ENCODE measurements at places on chromosomes 13 and 19.
A peak's percentile ranks its signal among the peaks of the same experiment; 100 is the strongest.

DNA sequence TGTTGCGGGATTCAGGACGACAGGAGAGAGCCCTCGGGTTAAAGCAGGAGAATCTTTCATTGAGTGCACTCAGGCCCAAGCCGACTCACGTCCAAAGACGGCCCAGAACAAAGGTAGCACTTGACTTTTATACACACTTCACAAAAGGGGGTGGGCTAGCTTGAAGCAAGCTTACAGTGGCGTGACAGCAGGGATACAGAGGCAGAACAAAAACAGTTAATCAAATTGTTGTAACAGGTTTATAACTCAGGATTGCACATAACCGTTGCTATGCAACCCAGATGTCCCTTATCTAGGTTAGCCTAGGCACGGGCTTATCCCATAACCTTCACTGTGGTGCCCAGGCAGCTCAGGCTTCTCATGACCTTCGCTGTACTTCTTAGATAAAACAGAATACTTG, 2.0 kb downstream of the MED25 start:
- DNase-seq, result no peak

- no peak for DNase-seq
Measured at GRCh38 chr19:13165162-13165997, 15.2 kb downstream of the IER2 start.

- DNase-seq, result no peak
Measured at GRCh38 chr13:22108283-22108942, 437.5 kb downstream of the FGF9 start.

DNA sequence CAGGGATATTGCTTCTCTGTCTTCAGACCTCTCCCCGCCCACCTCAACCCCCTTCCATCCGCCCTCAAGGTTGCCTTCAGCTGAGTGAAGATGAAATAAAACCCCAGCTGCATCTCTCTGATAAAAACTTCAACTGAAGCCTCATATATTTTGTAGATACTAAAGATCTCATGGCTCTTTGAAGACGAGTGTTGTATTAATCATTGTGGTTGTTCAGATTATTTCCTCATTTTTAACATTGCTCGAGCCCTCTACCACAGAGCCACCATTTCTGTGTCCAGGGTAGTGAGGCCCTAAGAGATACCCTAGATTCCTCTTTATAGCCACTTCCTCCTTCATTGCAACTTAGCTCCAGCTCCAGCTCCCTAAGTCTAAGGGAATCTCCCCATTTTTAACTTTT, 312.8 kb upstream of the ZNF507 start:
- DNase-seq, result no peak

- no peak for DNase-seq
Measured at GRCh38 chr13:32660227-32660626, 74.0 kb downstream of the PDS5B start.

DNA sequence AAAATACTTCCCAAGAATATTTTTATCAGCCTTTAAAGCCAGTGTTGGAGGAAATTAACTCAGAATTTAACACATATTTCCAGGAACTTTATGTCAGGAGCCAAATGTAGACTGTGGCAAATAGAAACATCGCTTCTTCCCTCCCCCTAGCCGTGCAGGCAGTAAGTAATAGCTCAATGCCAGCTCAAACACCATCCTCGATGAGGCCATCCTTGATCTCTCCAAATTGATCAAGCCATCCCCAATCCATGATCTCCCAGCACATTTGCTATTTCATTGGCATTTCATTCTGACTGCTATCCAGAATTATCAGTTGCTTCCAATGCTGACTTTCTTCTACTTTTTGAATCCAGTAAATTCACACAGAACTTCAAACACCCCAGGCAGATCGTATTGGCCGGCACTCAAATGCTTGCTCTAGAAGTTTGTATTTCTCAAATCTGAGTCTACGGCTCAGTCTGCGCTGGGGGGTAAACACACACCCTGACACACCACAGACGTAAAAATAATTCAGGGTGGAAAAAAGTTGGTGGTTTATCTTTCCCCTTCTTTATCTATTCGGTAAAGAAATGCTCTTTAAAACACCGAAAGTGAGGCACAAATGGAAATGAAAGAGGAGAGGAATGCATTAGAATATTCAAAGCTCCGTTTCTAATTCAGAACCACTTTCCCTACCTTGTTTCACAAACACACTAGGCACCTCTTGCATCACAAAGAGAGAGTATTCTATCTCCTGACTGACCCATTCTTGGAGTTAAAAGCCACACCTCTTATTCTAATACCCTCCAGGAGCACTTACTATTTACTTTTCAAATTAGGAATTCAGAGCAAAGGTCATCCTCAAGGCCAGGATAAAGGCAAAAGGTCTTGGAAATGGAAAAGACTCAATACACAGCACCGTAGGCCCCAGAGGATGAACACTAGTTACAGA, 991 bp downstream of the OBI1 start:
- no peak for DNase-seq

- DNase-seq, result no peak
Measured at GRCh38 chr13:35592457-35592856, 116.0 kb upstream of the MAB21L1 start.

DNA sequence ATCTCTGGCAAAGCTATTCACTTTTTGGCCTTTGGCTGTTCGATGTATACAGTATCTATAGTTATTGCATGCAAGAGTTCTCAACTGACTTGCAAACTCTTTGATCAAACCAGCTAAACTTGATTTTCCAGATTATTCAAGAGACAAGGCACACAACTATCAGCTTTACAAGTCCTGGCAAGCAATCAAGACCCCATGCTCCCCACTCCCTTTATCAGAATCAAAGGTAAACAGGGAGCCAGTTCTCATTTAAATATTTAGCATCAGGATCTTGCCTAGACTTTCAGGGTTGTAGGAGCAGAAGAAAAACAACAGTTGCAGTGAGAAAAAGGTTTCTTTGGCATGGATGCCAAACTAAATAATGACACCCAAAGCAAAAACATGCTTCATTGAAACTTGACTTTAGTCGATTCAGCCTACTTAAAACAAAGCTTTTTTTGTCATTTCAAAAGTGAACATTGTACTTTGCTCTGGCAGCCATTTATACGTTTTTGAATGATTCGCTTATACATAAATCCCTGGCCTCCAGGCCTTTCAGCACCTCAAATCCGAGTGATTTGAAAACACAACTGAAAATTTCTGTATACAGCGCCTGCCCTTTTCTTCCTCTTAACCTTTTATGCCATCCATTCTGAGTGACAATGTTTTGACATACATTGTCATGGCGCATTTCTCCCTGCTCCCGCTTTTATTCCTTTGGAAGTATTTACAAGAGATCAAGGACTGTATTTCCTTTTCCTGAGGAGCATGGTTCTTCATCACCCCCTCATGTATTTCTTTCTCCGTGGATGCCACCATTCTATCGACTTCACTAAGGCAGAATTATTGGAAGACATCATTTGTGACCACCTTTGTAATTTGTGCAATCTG, 340.8 kb downstream of the KLF5 start:
- DNase-seq, result no peak

DNA sequence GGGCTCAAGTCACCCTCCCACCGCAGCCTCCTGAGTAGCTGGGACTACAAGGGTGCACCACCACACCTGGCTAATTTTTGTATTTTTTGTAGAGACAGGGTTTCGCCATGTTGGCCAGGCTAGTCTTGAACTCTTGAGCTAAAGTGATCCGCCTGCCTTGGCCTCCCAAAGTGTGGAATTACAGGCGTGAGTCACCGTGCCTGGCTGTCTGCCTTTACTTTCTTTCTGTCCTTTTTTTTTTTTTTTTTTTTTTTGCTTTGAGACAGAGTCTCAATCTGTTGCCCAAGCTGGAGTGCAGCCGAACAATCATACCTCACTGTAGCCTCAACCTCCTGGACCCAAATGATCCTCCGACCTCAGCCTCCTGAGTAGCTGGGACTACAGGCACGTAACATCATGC, 25.0 kb upstream of the OR1M1 start:
- DNase-seq, result no peak

DNA sequence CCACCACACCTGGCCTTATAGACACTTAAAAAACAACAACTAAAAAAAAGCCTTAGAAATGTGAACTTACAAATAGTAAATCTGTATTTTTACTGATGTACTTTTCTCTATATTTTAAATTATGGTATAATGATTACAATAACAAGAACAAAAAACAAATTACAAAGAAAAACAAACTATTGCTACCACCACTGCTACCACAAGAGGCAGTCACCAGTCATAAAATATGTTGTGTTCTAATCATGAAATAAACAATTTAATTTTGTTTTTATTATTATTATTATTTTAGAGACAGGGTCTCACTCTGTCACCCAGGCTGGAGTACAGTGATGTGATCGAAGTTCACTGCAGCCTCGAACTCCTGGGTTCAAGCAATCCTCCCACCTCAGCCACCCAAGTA, 72.2 kb downstream of the DIAPH3 start:
- DNase-seq, result no peak

DNA sequence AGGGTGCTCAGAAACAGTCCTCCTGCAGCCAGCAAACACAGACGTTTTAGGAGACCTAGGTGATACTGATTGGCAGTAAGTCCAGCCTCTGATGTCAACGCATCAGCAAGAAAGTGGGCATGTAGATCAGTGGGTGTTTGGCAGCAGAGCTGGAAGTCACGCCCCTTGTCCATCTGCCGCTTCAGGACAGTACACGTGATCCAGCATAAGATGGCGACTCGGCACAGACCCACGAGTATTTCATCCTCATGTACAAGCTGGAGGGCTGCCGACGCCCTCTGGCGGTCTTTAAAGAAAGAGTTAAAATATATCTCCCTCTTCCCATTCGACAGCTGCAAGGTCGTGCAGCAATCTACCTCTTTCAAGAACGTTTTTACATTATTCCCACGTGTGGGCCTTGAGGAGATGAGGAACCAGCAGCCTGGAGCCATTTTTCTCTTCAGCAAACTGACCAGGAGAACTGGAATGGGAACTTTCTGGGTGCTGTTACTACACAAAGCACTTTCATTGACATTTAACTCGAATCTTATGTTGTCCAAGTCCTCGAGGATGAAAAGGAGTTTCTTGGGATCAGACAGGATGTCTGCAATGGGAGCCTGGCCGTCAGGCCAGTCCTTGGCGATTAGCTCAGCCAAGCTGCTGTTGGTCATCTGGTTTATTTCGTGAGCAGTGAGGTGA, 22.3 kb downstream of the NLRP11 start:
- DNase-seq, result peak; percentile 35

DNA sequence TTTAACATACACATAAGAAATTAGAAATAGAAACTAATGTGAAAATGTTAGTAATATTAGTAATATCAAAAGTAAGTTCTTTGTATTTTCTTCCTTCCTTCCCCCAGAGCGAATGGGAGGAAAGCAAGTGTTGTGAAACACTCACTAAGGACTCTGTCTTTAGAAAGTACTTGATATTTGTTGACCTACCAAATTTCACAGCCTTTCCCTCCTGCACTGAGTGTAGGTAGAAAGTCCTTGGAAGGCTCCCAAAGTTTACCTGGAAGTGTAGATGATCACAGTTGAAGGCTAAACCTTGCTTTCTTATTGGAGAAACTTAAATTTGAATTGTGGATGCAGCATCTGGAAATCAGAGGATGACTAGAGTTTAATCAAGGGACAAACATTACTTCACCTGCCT, 1459.5 kb upstream of the SPRY2 start:
- DNase-seq, result no peak

GRCh38 chr13:98515818-98516465, 61.0 kb downstream of the STK24 start:
- DNase-seq, result no peak

- DNase-seq, result no peak
Measured at GRCh38 chr13:51532736-51533197, 51.5 kb upstream of the WDFY2 start.

DNA sequence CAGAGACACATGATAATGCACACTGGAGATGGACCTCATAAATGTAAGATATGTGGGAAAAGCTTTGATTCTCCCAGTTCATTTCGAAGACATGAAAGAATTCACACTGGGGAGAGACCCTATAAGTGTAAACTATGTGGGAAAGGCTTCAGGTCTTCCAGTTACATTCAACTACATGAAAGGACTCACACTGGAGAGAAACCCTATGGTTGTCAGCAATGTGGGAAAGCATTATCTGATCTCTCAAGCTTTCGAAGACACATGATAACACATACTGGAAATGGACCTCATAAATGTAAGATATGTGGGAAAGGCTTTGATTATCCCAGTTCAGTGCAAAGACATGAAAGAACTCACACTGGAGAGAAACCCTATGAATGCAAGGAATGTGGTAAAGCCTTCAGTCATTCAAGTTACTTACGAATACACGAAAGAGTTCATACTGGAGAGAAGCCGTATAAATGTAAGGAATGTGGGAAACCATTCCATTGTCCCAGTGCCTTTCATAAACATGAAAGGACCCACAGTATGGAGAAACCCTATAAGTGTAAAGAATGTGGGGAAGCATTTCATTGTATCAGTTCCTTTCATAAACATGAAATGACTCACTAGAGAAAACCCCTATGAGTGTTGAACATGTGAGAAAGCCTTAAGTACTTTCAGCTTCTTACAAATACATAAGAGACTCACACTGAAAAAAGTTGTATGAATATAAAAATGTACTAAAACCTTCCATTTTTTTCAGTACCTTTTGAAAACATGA, 14.7 kb downstream of the ZNF441 start:
- DNase-seq, result no peak

GRCh38 chr13:20714161-20714560, 10.7 kb downstream of the IL17D start:
- DNase-seq, result no peak

DNA sequence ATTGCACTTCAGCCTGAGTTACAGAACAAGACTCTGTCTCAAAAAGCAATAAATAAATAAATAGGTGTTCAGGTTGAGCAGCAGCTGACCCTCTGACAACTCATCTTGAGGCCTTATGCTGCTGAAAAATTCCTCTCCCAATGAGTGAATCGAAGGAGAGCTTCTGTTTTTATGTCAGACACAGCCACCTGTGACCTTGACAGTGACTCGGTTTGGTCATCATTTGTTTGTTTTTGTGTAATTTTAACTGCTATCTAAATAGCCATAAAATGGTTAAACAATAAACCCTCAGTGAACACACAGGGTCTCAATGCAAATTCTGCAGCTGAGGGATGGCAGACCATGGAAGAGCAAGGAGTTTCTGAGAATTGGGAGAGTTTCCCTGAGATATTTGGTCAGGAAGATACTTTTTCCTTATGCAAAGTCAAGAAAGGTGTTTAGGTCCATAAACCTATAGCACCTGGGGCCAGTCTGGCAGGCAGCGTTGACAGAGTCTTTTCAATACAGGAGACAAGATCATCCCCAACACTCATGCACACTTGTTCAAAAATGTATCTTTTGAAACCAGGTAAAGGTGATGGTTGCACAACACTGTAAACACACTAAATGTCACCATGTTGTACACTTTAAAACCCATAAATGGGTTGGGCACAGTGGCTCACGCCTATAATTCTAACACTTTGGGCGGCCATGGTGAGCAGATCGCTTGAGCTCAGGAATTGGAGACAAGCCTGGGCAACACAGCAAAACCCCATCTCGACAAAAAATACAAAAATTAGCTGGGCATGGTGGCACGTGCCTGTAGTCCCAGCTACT, 16.6 kb upstream of the SLC25A30 start:
- no peak for DNase-seq

All from AG09309 (cell line).